ENCODE measurements at places on chromosomes 2 and 18.

DNA sequence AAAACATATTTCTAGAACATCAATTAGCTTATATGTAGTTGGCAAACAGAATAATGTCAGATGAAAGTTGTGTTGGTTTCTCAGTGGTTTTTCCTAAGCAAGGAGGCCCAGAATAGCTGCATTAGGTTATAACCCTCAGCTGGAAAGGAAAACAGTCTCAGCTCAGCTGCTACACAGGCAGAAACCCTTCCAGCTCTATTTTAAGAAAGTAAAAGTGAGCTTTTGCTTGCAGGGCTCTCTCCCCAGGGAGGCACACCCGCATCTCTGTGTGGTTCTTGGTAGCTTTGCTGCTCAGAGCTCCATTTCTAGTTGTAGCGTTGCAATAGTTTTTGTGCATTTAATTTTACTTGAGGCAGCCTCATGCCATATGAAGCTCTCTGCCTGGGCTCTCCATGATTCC lies 54.6 kb downstream of the PIKFYVE start:
- DNase-seq: no peak

- no peak for DNase-seq
Observed at GRCh38 chr2:16314001-16314400, 351.6 kb downstream of the CYRIA start.

DNA sequence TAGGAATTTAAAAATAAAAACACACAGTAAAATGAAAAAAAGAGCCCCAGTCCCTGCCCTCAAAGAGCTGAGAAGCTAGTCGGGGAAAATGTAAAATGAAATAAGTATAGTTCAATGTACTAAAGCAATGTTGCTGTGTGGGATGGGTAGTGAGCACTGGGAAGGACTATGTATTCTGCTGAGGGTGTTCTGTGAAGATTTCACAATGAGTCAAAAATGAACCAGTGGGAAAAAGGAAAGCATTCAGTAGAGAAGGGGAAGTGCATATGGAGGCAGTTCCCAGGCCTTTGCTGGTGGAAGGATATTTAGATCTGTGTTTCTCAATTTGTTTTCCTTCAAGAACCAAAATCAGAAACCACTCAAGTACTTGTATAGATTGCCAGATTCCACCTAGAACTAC lies 1094.7 kb upstream of the KLHL29 start:
- no peak for DNase-seq

- peak; percentile 72 for DNase-seq
Observed at GRCh38 chr2:73069041-73069854, 2.3 kb downstream of the SFXN5 start.

DNA sequence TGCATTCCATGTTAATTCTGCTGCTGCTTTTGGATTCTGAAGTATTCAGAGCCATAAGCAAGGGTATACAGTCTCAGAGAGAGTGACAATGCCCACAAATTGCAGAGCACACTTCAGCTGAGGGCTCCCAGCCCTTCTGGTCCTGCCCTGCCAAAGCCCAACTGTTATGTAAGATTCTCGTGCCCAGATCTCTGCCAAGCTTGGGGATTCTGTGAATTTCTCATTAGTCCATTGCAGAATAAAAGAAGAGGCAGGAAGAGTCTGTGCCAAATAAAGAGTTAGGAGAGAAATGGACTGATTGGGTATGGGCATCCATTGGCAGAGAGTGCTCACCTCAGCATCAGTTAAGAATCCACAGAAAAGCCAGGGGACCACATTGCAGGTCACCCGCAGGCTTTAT lies 112.0 kb upstream of the PNPT1 start:
- no peak for DNase-seq

- no peak for DNase-seq
Observed at GRCh38 chr18:33277431-33277830, 163.1 kb downstream of the CCDC178 start.

- no peak for DNase-seq
Observed at GRCh38 chr2:192888109-192888508, 693.4 kb upstream of the TMEFF2 start.

- no peak for DNase-seq
Observed at GRCh38 chr2:239005586-239005985, 157.7 kb downstream of the TWIST2 start.

DNA sequence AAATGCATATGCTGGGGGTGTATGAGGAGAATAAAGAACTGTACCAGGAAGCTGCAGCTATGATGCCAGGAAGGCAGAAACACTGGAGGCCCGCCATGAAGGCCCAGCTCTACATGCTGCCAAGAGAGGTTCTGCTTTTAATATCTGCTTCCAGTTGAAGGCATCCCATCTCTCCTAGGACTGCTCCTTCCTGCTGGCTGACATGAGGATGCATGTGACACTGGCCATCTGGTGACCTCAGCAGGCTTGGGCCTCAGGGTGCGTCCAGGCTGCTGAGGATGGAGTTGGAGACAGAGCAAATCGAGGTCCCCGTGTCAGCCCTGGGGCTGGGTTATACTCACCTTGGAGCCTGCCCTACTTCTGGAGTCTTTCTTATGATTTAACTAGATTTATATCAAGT lies 49.0 kb downstream of the PSMG2 start:
- DNase-seq: no peak
